Thyroid gland (tissue), 4 donors: ENCODE measurements at places on chromosomes 7 and 10.

GRCh38 chr10:131797626-131798025 is 103.2 kb upstream of the PPP2R2D start:
- no peak for DNase-seq

DNA sequence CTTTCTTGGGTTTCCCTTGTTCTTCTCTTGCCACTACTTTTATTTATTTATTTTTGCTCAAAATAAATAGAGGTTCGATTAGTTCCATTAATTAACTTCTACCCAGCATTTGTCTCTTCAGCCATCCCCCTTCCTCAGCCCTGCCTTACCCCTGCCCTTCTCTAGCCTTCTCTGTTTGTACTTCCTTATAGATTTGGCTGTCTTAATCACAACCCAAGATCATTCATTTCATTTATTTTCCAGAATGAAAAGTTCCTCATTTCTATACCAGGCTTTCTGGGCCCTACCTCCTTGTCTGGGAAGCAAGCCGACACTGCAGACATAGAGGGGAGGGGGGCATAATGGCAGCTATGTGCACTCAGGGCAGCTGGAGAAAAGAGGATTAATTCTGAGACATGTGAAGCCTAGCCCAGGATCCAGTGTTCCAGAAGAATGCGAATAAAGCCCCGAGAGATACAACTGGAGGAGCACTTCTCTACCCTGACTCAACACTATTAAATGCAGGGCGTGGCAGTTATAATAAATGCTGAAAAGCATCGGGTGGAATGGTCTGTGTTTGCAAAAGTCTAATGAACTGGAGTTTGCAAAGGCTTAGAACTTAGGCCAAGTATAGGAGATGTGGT is 6.4 kb upstream of the PDCD4 start:
- peak; percentile 27 for DNase-seq

DNA sequence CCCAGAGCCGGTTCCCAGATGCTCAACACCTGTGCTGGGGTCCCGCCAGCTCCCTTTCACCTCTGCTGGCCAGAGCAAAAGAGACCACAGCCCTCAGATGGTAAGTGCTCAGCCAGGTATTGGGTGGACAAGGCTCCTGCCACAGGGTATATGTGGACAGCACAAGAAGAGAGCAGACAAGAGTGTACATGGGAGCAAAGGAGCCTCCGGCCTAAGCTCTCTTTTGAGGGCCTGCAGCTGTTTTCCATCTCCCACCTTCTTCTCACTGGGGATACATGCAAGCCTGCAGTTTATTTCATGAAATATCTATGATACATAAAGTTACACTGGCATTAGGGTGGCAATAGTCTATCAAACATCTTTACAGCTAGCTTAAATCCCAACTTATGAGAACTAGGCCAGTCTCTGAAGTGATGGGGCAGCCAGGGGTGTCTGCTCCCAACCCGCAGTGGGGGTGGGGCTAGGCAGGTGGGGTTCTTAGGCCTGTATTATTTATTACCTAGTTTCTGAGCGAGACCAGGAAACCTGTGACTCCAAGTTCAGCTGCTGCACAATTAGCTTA is 50.4 kb upstream of the DDC start:
- DNase-seq = no peak

GRCh38 chr7:151125470-151125845 is 39.2 kb downstream of the AGAP3 start:
- DNase-seq = peak; percentile 15

- DNase-seq = no peak
These were observed 226.9 kb downstream of the GLRX3 start for GRCh38 chr10:130363051-130363450.

GRCh38 chr7:102891693-102892261 is 21.0 kb upstream of the LRRC17 start:
- no peak for DNase-seq

DNA sequence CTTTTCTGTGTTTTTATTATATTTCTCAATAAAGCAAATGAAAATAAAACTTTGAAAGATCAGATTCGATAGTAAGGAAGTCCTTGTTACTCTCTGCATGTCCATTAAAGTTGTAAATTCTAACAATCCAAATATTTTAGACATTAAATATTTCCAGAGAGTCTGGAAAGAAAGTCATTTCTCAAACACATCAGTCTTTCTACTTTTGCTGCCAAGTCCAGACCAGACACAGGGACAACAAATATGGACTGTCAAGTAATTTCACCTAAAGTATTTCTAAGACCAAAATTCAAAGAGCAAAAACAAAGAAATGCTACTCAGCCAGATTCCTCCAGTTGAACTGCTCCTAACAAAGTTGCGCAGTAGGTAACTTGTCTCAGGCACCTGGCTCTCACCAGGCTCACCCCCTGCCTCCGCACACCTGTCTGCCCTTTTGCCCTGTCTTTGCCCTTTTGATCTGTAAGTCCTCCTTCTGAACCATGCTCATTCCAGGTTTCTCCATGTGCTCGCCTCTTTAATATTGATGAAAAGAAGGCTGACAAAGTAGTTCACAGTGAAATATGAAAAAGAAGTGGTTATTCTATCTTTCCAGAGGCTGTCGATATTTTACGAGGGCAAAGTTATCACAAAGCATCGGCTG is 300.5 kb downstream of the C7orf25 start:
- DNase-seq = no peak
